H7 (cell line): ENCODE measurements at places on chromosomes 1 and 21. TPM values are rescaled to one million over a fixed set of nuclear protein-coding genes. Genes with fewer than 3 reads are reported as not detected.

GRCh38 chr1:93443454-93443853, 4.5 kb upstream of the FNBP1L start:
- no peak for DNase-seq

- DNase-seq = no peak
Observed at GRCh38 chr1:37052120-37052519, 17.8 kb upstream of the GRIK3 start.

DNA sequence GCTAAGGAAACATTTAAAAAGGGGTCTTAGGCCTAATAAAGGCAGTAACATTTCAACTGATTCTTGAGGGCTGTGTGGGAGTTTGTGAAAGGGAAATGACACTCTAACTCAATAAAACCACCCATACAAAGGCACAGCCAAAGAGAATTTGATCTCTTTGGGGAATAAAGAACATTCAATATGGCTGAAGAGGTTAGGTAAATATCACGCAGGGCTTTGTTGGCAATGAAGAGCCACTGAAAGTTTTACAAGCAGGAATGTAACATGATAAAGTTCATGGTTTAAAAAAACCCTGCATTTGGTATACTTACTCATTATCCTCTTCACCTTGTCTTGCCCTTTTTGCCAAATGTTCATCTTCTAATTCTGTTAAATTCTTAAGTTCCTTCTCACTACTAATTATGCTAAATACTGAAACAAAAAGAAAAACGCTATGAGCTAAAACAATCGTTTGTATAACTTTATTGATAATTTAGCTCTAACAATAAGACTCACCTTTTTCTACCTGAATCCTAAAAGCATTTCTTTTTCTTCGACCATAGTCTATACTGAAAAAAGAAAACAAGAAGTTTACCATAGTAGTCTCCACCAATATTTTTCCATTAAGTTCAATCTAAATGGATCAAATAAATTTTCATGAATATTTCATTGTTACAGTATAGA, 12.5 kb downstream of the NVL start:
- no peak for DNase-seq

The BLACAT1 gene
- total RNA-seq = 6.7 and 9.0 TPM in 2 replicates

DNA sequence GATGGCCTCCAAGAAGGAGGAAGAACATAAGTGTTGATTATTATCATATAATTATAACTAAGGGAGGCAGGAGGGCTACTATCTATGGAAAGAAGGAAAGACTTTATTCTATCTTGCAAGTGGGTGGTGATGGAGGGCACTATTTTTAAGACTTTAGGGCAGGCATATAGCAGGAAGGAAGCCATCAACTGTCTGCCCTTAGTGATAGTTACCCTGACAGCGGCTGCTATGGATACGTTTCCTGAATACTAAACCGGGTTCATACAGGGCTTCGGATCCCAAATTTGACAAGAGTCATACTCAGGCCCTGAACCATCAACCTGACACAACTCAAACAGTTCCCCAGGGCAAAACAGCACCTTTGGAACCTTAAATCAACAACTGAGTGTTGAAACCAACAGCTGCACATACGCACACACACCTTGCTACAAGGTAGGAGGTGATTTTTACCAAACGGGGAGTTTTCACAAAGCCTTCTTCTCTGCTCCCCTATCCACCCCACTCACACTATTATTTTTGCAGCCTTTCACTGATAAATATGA, 397.2 kb downstream of the OMA1 start:
- no peak for DNase-seq

The DDOST gene
- total RNA-seq = 554 and 563 TPM in 2 replicates

GRCh38 chr21:44454747-44455523, at the start of gene LRRC3:
LRRC3 (plus strand) TSS chr21:44455510; CDS start chr21:44456645, 1,135 bp downstream.
- peak; percentile 100 for DNase-seq

DNA sequence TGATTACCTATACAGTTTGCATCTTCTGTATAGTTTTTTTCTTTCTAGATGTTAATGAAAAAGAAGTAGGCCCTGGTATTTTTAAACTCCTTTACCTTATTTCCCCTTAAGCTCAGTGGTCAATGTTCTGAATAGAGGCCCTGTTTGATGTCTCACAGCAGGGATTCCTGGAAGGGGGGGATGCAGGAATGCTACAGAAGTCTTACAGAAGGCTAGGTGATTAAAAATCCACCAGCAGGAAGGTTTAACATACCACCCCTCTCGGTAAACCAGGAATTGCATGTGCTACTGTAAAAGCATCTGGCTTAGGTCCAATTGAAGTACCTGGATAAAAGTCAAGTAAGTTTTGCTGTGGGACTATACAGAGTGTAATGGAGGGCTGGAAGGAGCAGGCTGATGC, 78.3 kb downstream of the NOS1AP start:
- DNase-seq = peak; percentile 71

DNA sequence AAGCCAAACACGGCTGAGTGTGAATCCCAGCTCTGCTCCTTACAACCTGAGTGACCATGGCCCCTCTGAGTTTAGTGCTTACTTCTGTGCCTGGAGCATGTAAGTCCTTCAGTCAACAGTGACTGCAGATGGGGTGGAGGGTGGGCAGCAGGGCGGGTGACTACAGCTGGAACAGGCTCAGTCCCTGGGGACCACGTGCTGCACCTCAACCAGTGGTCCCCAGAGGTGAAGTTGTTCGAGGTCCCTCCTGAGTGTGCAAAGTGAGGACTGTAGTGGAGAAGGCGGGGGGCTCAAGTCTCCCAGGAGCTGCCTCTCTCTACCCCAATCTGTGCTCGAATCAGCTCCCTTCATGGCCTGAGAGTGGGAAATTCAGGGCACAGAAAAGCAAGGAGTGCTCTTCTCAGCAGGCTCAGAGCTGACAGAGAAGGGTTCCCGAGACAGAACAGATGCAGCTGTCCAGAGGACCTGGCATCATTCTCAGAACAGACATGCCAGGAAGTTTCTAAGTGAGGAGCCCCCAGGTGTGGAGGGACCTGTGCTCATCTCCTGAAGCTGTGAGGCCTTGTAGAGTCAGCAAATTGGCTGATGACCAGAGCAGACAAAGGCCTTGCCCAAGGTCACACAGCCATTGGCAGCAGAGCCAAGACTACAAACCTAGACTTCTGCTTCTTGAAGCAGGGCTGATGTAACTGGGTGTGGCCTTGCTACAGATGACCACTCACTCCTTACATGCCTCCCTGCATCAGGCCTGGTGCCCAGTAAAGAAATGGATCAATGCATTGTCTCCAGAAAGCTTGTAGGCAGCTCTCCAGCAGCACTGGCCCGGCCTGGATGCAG, 61.7 kb upstream of the EDN2 start:
- DNase-seq = no peak
